Stromal cell of bone marrow (primary cell): ENCODE measurements at places on chromosomes 11 and 22.
A peak's percentile ranks its signal among the peaks of the same experiment; 100 is the strongest.

DNA sequence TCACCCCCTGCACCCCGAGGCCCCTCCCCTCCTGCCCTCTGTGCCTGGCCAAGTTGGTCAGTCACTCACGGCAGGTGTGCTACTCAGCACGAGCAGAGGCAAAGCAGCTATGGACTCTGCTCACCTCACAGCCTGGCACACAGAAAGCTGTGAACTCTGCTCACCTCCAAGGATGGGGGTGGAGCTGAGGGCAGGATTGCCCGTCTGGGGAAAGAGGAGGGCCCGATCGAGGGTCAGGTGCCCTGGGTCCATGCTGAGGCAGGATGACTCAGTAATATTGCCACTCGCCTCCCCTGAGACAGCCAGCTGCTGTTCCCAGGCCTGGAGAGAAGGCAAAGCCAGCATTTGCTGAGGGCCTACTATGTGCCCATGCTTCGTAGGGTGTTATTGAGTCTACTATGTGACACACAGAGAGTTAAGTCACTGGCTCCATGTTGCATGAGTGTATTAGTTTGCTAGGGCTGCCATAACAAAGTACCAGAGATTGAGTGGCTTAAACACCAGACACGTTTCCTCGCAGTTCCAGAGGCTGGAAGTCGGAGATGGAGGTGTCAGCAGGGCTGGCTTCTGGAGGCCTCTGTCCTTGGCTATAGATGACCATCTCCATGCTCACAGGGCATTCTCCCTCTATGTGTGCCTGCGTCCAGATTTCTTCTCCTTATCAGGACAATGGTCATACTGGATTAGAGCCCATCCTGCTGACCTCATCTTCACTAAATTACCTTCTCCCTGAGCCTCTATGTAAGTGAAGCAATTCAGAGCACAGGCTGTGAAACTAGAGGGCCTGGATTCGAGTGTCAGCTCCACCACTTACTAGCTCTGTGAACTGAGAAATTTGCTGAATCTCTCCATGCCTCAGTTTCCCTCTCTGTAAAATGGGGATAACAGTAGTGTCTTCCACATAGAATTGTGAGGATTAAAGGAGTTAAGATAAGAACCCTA lies 13.2 kb upstream of the TSKU start:
- DNase-seq, result no peak

GRCh38 chr11:17547932-17548331 lies 873 bp downstream of the OTOG start:
- DNase-seq, result no peak

DNA sequence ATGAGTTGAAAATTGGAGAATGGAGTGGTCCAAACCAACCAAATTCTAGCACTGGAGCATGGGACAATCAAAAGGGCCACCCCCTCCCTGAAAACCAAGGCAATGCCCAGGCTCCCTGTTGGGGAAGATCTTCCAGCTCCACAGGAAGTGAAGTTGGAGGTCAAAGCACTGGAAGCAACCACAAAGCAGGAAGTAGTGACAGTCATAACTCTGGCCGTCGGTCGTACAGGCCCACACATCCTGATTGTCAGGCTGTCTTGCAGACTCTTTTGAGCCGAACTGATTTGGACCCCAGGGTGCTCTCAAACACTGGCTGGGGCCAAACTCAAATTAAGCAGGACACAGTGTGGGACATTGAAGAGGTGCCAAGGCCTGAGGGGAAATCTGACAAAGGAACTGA lies 80.5 kb upstream of the ADSL start:
- DNase-seq, result no peak

GRCh38 chr11:29629286-29629685 lies 387.5 kb downstream of the KCNA4 start:
- DNase-seq, result peak; percentile 33

DNA sequence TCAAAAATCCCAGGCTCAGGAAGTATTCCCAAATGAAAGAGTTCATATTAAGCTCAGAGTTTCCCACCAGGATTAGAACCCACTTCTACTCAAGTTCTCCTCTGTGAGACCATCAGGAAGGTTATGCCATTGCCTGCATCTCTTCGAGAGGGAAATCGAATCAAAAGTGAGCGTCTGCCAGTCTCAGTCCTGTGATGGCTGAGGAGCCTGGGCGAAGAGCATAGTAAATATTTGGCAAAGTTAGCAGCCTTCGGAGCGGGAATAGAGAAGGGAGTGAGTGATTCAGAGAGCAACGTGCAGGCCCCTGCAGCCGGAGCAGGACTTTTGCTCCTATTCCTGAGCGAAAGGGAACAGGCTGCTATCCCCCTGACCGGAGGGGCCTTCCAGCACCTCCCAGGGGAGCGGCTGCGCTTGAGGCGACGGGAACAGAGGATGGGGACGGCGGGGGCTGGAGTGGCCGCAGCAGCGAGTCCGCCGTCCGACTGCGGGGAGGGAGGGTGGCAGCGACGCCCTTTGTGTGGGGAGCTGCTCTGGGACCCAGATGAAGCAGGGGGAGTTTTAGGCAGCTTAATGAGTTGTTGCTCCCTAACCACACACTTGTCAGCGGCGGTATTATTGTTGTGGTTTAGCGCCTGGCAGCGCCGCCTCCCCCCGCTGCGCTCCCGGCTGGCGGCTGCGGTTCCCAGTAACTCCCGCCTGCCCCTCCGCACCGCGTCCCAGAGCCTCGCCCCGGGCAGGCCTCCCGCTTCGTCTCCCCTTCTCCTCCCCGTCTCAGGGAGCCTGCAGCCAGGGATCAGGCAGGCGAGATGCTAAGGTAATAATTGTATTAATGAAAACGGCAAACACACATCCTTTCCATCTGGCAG lies 21.7 kb upstream of the NRGN start:
- DNase-seq, result no peak

- no peak for DNase-seq
These were observed at the start of gene SLC25A18 for GRCh38 chr22:17562906-17563870. TSS of gene SLC25A18 (plus strand) at chr22:17563498. CDS start at chr22:17579945, 16,447 bp downstream.

GRCh38 chr11:925496-926301 lies at the start of gene AP2A2:
TSS of gene AP2A2 (plus strand) at chr11:925870. CDS start at chr11:926022, 152 bp downstream.
- peak; percentile 70 for DNase-seq

- DNase-seq, result no peak
These were observed 3.2 kb downstream of the MAPK11 start for GRCh38 chr22:50266994-50267393.

GRCh38 chr11:112523477-112523876 lies 262.8 kb upstream of the PLET1 start:
- DNase-seq, result no peak

DNA sequence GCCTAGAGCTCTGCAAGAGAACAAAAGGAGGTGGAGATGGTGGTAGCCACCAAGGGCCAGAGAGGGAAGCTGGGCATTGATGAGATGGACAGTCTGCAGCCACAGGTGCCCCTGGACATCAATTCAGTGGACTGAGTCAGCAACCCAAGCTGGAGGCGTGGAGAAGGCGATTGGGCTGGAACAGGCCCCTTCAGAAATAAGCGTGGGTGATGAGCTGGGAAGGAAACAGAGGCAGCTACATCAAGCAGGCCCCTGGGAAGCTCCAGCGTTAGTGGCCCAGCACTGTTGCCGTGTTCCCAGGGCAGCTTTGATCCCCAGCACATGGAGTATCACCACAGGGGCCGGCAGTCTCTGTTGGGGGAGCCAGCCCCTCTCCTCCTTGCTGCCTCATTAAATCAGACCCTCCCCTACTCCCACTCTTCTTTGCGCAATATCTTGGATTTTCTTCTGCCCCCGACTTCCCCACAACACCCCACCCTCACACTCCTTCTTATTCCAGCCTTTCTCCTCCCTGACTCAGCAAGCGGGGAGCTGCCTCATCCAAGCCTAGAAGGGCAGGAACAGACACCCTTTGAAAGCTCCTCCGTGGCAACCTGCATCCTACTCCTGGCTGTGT lies 31.7 kb upstream of the OAF start:
- no peak for DNase-seq

GRCh38 chr22:31952472-31952871 lies 8.1 kb downstream of the YWHAH start:
- peak; percentile 82 for DNase-seq

DNA sequence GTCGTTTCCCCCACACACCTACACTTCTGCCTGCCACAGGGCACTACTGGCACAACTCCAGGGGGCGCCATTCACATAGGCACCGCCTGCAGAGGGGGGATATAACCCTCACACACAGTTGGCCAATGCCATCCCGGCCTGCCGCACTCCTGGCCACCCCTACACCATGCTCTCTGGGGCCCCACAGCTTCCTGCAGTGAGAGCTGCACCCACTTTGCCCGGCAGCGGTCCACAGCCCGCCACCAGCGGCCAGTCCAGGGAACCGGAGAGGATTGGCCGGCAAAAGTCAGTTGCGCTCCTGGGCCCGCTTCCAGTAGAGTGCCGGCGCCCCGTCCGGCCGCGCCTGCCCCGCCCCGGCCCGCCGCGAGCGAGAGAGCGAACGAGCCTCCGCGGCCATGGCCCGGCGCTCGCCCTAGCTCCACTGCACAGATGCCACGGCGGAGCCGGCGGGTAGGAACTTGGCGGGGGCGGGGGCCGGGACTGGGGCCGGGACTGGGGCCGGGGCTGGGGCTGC lies 25.6 kb upstream of the SUSD2 start:
- peak; percentile 72 for DNase-seq
